ENCODE measurements at places on chromosomes 7 and 10. TPM values are rescaled to one million over a fixed set of nuclear protein-coding genes. Genes with fewer than 3 reads are reported as not detected.

- DNase-seq = no peak
- no peaks in the 10 kb centered on the region for H3K27me3 ChIP-seq
- H3K36me3 ChIP-seq = no peaks in the 10 kb centered on the region
- peaks cover 8% of the 10 kb centered on the region for H3K4me1 ChIP-seq
Observed at GRCh38 chr10:29795850-29796249, 161.1 kb upstream of the SVIL start.

DNA sequence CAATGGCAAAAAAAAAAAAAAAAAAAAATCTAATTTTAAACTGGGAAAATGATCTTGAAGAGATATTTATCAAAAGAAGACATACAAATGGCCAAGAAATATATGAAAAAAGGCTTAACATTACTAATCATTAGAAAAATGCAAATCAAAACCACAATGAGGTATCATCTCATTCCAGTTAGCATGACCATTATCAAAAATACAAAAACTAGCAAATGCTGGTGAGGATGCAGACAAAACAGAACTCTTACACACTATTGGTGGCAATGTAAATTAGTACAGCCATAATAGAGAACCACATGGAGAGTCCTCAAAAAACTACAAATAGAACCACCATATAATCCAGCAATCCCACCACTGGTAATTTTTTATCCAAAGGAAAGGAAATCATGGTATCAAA is 489.6 kb downstream of the TNS3 start:
- H3K4me1 ChIP-seq = no peaks in the 10 kb centered on the region
- no peak overlapping the region for H3K27ac ChIP-seq
- H3K27me3 ChIP-seq = no peaks in the 10 kb centered on the region
- no peaks in the 10 kb centered on the region for H3K36me3 ChIP-seq
- H3K4me3 ChIP-seq = no peak overlapping the region

- no peak overlapping the region for H3K4me3 ChIP-seq
- no peaks in the 10 kb centered on the region for H3K36me3 ChIP-seq
- H3K27me3 ChIP-seq = no peaks in the 10 kb centered on the region
- no peak for DNase-seq
- no peaks in the 10 kb centered on the region for H3K4me1 ChIP-seq
- H3K27ac ChIP-seq = no peak overlapping the region
Observed at GRCh38 chr7:95405208-95405607, 9.0 kb upstream of the PON3 start.

- H3K27me3 ChIP-seq = no peaks in the 10 kb centered on the region
- H3K36me3 ChIP-seq = no peaks in the 10 kb centered on the region
Observed at GRCh38 chr7:154767142-154767541, 235.8 kb downstream of the PAXIP1 start.

DNA sequence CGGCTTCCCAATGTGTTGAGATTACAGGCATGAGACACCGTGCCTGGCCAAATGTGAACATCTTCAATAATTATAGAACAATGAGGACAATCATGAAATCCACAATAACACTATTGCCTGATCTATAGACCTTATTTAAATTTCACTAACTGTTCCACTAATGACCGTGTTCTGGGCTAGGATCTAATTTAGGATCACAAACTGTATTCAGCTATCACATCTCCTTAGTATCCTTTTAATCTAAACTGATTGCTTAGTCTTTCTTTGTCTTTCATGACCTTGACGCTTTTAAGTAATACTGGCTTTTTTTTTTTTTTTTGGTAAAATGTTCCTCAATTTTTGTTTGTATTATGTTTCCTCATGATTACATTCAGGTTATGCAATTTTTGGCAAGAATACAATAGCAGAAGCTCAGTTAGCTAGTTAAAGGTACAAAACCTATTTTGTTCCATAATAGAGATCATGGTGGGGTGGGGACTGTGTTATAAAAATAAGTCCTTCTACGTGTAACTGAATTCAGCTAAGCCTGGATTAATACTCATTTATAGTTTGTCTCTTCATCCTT is 158.4 kb downstream of the AOAH start:
- no peak overlapping the region for H3K4me3 ChIP-seq
- H3K27me3 ChIP-seq = no peaks in the 10 kb centered on the region
- H3K27ac ChIP-seq = no peak overlapping the region

GRCh38 chr7:40923626-40924025 is 779.3 kb downstream of the INHBA start:
- H3K27me3 ChIP-seq = no peaks in the 10 kb centered on the region
- no peaks in the 10 kb centered on the region for H3K4me1 ChIP-seq
- no peaks in the 10 kb centered on the region for H3K36me3 ChIP-seq
- no peak for DNase-seq
- no peak overlapping the region for H3K27ac ChIP-seq
- no peak overlapping the region for H3K4me3 ChIP-seq

- no peaks in the 10 kb centered on the region for H3K4me1 ChIP-seq
- H3K4me3 ChIP-seq = no peak overlapping the region
- H3K36me3 ChIP-seq = no peaks in the 10 kb centered on the region
- no peak for DNase-seq
- H3K27me3 ChIP-seq = no peaks in the 10 kb centered on the region
- H3K27ac ChIP-seq = no peak overlapping the region
Observed at GRCh38 chr7:103821092-103821491, 168.4 kb downstream of the RELN start.

DNA sequence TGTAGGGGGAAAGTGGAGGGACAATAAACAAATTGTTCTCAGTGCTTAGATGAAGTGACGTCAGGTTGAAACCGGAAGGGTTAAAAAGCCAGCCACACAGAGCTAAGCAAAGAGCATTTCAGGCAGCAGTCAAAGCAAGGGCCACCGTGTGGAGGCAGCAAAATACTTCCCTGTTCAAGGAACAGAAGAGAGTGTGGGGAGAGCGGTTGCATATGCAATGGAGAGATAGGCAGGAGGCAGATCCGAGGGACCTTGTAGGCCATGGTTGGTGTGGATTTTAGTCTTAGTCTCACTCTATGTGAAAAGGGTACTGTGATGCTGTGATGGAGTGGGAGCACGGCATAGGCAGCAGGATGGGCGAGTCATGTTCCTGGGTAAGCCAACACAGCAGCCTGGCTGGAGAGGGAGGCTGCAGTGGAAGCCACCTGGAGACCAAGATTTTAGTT is 3.8 kb upstream of the STN1 start:
- H3K36me3 ChIP-seq = no peaks in the 10 kb centered on the region
- H3K4me3 ChIP-seq = no peak overlapping the region
- no peaks in the 10 kb centered on the region for H3K27me3 ChIP-seq

SPDYE8 gene
- polyA plus RNA-seq = 3.8 TPM

SAP25 gene
- 30.3 TPM for polyA plus RNA-seq

OPALIN gene
- polyA plus RNA-seq = not detected

GIMAP6 gene
- 16.2 TPM for polyA plus RNA-seq

FAM180A gene
- polyA plus RNA-seq = 1.5 TPM

All from testis (tissue), 5 donors.